ENCODE measurements at places on chromosomes 2 and 18.

GRCh38 chr2:28678175-28678855 is 73.3 kb upstream of the PPP1CB start:
- H3K4me3 ChIP-seq = no peak overlapping the region
- H3K36me3 ChIP-seq = peaks cover 7% of the 10 kb centered on the region
- H3K27me3 ChIP-seq = no peaks in the 10 kb centered on the region

- H3K27me3 ChIP-seq = peaks cover 3% of the 10 kb centered on the region
- H3K4me3 ChIP-seq = no peak overlapping the region
- H3K27ac ChIP-seq = no peak overlapping the region
- no peak for DNase-seq
- H3K36me3 ChIP-seq = no peaks in the 10 kb centered on the region
These were observed 141.6 kb downstream of the CCDC148 start for GRCh38 chr2:158315000-158315399.

- H3K27me3 ChIP-seq = no peaks in the 10 kb centered on the region
- no peaks in the 10 kb centered on the region for H3K36me3 ChIP-seq
- H3K4me1 ChIP-seq = no peaks in the 10 kb centered on the region
- H3K4me3 ChIP-seq = no peak overlapping the region
These were observed 344.2 kb downstream of the ERBB4 start for GRCh38 chr2:212194396-212194795.

DNA sequence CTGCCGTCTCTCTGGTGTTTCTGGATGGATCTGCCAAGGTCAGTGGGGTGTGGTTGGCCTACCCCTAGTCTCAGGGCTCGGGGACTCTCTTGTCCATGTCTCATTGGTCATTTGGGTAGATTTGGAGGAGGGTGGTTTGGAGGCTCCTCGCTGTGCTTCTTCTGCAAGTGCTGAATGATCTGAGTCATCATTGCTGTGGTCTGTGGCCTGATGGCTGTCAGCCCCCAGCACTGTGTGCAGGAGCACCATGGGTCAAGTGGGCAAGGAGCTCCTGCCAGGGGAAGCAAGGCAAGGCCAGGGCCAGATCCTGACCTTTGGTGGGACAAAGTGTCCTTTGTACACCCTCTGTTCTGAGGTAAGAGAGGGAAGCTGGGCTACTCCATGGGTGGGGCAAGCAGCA is 221.8 kb downstream of the FHOD3 start:
- H3K4me1 ChIP-seq = no peaks in the 10 kb centered on the region
- no peaks in the 10 kb centered on the region for H3K36me3 ChIP-seq
- peaks cover 2% of the 10 kb centered on the region for H3K27me3 ChIP-seq
- no peak overlapping the region for H3K4me3 ChIP-seq

DNA sequence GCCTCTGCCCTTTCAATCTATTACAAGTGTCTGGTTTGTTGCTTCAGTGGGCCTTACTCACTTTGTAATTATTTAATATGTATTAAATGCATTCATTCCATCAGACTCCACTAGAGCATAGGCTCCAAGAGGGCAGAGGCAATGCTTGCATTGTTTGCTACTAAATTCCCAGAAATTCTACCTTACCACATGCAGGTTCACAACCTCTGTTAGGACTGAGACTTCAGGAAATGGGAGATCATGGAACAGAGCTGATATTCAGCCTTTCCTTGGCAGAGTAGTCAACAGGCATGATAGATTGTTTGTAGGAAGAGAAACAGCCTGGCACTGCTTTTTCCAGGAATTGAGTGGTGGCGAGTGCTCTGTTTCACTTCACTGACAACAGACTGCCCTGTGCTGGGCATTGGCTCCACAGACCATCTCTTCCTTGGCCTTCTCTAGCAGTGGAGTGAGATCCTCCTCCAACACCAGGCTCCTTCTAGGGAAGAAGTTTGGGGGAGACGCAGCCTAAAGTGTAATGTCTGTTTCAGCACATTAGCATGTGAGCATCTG is 6.2 kb upstream of the MATN3 start:
- no peak overlapping the region for H3K27ac ChIP-seq
- no peaks in the 10 kb centered on the region for H3K4me1 ChIP-seq
- no peak for DNase-seq

GRCh38 chr18:58525928-58526424 is 102.9 kb downstream of the ALPK2 start:
- no peak for DNase-seq
- H3K4me3 ChIP-seq = no peak overlapping the region
- peaks cover 12% of the 10 kb centered on the region for H3K27me3 ChIP-seq

GRCh38 chr2:10561288-10562035 is 113.3 kb upstream of the ODC1 start:
- H3K36me3 ChIP-seq = peaks cover 21% of the 10 kb centered on the region
- DNase-seq = no peak
- H3K27me3 ChIP-seq = no peaks in the 10 kb centered on the region
- no peak overlapping the region for H3K4me3 ChIP-seq

DNA sequence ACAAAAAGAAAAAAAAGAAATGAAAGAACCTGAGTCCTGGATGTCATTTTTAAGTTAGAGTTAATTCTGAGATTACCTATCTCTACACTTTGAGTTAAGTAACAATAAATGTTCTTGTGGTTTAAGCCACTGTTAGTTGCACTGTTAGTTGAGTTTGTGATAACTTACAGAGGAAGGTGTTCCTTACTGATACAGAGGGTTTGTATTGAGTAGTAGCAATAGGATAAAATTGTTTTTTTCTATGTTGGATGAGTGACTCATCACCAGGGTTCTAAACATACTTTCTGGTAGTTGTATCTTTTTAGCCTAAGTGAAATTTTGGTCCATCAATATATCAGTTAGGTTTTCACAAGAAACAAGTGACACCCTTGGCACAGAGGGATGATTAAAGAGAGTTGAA is 4.0 kb upstream of the LCLAT1 start:
- peaks cover 4% of the 10 kb centered on the region for H3K36me3 ChIP-seq
- DNase-seq = no peak
- H3K27ac ChIP-seq = no peak overlapping the region
- no peaks in the 10 kb centered on the region for H3K27me3 ChIP-seq
- peaks cover 24% of the 10 kb centered on the region for H3K4me1 ChIP-seq

- peaks cover 5% of the 10 kb centered on the region for H3K4me1 ChIP-seq
- DNase-seq = no peak
- no peak overlapping the region for H3K27ac ChIP-seq
- H3K27me3 ChIP-seq = peaks cover 10% of the 10 kb centered on the region
- H3K36me3 ChIP-seq = no peaks in the 10 kb centered on the region
- H3K4me3 ChIP-seq = no peak overlapping the region
These were observed 30.1 kb upstream of the E2F6 start for GRCh38 chr2:11495844-11496681.

DNA sequence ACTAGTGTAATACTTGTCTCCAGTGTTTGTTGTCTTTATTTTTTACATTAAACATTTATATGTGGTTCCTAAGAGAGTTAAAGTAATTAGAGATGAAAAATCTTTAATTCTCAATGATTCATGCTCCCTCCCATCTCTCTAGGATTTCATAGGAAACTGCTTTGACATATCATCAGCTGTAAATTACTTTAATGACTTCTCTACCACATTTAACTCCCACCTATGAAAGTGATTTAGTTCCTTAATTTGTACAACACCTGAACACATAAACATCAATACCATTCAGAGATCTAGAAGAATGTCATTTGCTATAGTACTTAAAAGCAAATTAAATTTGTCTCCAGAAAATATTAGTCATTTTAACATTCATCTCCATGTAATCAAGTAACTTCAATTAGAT is 524.2 kb upstream of the CHAC2 start:
- no peaks in the 10 kb centered on the region for H3K4me1 ChIP-seq
- no peak overlapping the region for H3K27ac ChIP-seq

DNA sequence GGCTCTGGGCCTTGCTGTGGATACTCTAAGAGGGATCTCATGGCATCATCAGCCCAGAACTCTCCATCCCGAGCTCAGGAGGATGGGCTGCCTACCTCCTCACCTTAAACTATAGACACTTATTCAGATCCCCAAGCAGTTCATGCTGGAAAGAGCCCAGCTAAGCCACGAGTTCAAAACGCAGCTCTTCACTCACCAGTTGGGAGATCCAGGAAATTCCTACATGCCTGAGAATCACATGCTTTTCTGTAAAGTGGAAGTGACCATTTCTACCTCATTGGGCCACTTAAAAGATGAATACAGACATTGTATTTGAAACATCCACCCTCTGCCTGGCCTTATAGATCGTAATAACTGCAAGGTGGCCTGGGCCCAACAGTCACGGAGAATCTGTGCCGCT is 6.6 kb downstream of the ATOH8 start:
- peaks cover 7% of the 10 kb centered on the region for H3K4me1 ChIP-seq
- no peak for DNase-seq
- no peak overlapping the region for H3K4me3 ChIP-seq
- H3K27me3 ChIP-seq = peaks cover 39% of the 10 kb centered on the region

GRCh38 chr2:74742471-74742870 is 88.4 kb downstream of the SEMA4F start:
- no peak for DNase-seq
- peaks cover 4% of the 10 kb centered on the region for H3K27me3 ChIP-seq
- no peaks in the 10 kb centered on the region for H3K4me1 ChIP-seq
- no peak overlapping the region for H3K27ac ChIP-seq
- no peak overlapping the region for H3K4me3 ChIP-seq

DNA sequence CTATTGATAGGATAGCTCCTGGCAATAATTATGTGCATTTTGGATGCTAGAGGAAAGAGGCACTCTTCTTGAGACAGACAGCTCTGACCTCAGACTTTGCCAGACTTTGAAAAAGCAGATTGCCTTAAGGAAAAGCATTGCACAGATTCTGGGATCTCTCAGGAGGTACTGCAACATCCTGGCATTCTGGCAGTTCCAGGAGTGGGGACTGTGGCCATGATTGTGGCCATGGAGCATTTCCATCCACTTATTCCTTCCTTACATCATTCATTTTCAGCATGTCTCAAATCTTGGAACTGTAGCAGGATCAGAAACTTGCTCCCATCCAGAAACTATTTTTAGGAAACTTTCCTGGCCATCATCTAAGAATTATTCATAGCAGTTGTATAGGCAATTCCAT is 144.9 kb upstream of the FOSL2 start:
- H3K4me3 ChIP-seq = no peak overlapping the region
- H3K27me3 ChIP-seq = no peaks in the 10 kb centered on the region
- H3K4me1 ChIP-seq = peaks cover 28% of the 10 kb centered on the region
- H3K27ac ChIP-seq = no peak overlapping the region
- H3K36me3 ChIP-seq = peaks cover 23% of the 10 kb centered on the region
- no peak for DNase-seq

DNA sequence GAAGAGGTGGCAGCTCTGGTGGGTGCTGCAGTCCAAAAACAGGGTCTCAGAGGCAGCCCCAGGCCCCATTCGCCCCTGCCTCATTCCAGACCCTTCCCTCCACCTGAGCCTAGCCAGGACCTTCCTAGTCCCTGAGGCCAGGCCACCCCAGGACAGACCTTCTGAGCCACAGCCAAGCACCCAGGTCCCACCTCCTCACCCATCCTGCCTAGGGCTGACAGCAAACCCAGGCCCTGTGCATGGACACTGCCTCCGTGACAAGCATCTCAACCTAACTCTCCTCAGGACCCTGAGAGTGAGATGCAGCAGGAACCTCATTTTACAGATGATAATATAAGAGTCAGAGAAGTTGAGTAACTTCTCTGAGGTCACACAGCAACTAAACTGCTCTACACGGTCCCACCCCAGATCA is 15.5 kb downstream of the ADRA2B start:
- no peak for DNase-seq
- no peak overlapping the region for H3K4me3 ChIP-seq
- H3K27me3 ChIP-seq = no peaks in the 10 kb centered on the region

DNA sequence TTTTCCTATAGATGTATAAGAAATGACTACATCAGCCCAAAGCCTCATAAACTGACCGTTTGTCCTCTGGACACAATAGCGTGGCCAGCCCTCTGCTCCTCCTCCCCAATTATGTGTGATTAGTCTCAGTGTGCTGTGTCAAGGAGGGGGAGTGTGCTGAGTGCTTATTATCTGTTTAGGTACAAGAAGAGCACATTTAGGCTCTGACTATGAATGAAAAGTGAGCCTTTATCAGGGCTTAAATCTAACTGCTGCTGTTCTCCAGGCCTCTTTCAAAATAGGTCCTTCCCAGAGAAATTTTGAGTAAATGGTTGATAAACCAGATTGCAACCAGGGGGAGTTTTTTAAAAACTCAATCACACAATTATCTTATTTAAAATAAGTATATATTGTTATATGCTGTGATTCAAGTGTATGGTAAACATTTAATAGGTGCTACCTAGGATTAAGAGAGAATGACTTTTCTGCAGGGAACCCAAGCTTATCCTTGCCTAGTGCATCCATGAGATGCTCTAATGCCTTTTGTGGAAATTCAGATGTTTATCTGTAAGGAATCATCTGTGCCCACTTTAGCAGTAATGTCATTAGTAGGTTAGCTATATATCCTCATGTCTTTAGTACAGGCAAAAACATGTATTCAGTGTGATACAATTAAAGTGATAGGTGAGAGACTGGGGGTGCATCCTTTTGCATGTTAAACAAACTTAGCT is 168.7 kb upstream of the SIX3 start:
- no peak overlapping the region for H3K4me3 ChIP-seq
- H3K27me3 ChIP-seq = peaks cover 29% of the 10 kb centered on the region
- no peak for DNase-seq
- peaks cover 4% of the 10 kb centered on the region for H3K4me1 ChIP-seq

DNA sequence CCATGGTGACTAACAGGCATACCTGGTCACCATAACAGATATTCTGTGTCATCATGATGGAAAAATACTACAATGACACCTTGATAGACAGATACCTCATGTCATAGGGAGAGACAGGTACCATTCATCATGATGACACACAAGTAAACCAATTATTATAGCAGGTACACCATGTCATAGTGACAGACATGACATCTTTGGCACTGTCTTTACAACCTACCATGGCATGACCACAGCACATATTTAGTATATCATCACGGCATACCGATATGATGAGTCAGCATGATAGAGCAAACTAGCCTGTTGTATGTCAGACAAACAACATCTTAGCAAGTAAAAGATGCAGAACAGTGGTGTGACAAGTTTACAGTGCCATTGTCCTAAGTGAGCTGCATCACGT is 101.3 kb upstream of the KLHL29 start:
- no peak overlapping the region for H3K4me3 ChIP-seq
- no peaks in the 10 kb centered on the region for H3K36me3 ChIP-seq
- H3K27me3 ChIP-seq = peaks cover 7% of the 10 kb centered on the region
- H3K4me1 ChIP-seq = no peaks in the 10 kb centered on the region

- peaks cover 10% of the 10 kb centered on the region for H3K4me1 ChIP-seq
- H3K4me3 ChIP-seq = no peak overlapping the region
- H3K27ac ChIP-seq = no peak overlapping the region
- H3K36me3 ChIP-seq = no peaks in the 10 kb centered on the region
These were observed 483 bp upstream of the FHL2 start for GRCh38 chr2:105399207-105399861.

DNA sequence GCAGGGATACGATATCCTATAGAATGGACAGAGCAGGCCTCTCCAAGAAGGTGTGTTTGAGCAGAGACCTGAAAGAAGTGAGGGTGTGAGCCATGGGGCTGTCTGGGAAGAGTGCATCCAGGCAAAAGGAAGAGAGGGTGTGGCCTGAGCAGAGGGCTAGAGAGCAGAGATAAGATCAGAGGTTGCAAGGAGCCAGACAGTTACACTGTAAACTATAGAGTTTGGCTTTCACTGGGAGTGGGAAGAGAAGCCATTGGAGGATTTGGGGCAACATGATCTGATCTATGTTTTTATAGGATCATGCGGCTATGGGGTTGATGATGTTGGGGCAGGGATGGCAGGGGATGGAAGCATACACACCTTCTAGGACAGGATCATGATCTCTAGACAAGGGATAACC is 124.1 kb upstream of the MAP3K20 start:
- H3K27me3 ChIP-seq = peaks cover under 1% of the 10 kb centered on the region
- H3K36me3 ChIP-seq = no peaks in the 10 kb centered on the region
- no peak overlapping the region for H3K4me3 ChIP-seq
- H3K27ac ChIP-seq = no peak overlapping the region
- H3K4me1 ChIP-seq = peaks cover 7% of the 10 kb centered on the region

GRCh38 chr2:235303499-235304291 is 190.1 kb upstream of the AGAP1 start:
- DNase-seq = no peak
- no peaks in the 10 kb centered on the region for H3K36me3 ChIP-seq
- H3K4me1 ChIP-seq = no peaks in the 10 kb centered on the region
- no peak overlapping the region for H3K4me3 ChIP-seq
- H3K27ac ChIP-seq = no peak overlapping the region
